Fibroblast of skin of back (primary cell): ENCODE measurements at places on chromosomes 13 and 19.

GRCh38 chr13:40439928-40440327 lies 226.5 kb downstream of the FOXO1 start:
- DNase-seq, result no peak

DNA sequence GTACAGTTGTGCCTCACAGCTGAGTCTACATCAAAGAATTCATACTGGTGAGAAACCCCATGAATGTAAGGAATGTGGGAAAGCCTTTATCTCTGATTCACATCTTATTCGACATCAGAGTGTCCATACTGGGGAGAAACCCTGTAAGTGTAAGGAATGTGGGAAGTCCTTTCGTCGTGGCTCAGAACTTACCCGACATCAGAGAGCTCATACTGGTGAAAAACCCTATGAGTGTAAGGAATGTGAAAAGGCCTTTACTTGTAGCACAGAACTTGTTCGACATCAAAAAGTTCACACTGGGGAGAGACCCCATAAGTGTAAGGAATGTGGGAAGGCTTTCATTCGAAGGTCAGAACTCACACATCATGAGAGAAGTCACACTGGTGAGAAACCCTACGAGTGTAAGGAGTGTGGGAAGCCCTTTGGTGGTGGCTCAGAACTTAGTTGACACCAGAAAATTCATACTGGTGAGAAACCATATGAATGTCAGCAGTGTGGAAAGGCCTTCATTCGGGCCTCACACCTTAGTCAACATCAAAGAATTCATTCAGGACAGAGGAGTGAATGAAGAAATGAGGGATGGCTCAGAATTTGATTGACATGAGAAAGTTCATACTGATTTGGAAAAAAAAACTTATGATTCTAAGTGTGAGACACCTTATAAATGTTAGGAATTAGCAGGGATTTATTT lies 80.9 kb upstream of the ZNF420 start:
- DNase-seq, result no peak

DNA sequence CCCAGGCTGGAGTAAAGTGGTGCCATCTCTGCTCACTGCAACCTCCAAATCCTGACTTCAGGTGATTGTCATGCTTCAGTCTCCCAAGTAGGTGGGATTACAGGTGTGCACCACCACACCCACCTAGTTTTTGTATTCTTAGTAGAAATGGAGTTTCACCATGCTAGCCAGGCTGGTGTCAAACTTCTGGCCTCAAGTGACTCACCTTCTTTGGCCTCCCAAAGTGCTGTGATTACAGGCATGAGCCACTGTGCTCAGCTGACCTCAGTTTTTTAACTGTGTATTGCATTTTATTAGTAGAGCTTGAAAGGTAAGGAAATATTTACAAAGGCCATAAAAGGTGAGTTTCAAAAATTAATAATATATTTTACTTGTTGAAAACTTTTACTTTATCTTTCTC lies 2.3 kb downstream of the ZNF726 start:
- peak; percentile 1 for DNase-seq

GRCh38 chr13:67283637-67284036 lies 53.5 kb upstream of the PCDH9 start:
- DNase-seq, result no peak

GRCh38 chr13:76851961-76852360 lies 34.2 kb downstream of the KCTD12 start:
- no peak for DNase-seq

- DNase-seq, result no peak
Observed at GRCh38 chr19:32688311-32688710, 3.3 kb upstream of the NUDT19 start.

GRCh38 chr19:13881692-13882418 lies 4.9 kb downstream of the NANOS3 start:
- DNase-seq, result peak; percentile 51

DNA sequence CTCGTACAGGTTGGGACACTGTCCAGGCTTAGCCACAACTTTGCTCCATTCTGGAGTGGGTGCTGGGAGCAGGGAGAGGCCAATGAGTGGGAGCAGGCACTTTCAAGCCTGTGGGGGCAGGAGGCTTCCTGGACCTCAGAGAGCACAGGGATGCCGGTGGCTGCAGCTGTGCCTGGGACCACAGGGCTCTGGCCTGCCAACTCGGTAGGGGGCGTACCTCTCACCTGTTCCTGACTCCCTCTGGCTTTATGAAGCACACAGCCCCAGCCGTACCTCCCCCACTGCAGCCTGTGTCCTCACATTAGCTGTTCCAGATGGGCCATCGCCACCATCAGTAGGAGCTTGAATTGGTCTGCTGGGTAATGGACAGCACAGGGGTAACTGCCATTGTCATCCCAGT lies 278.7 kb upstream of the KLHL1 start:
- DNase-seq, result no peak

GRCh38 chr13:95833719-95834118 lies 156.8 kb downstream of the DNAJC3 start:
- DNase-seq, result peak; percentile 22

DNA sequence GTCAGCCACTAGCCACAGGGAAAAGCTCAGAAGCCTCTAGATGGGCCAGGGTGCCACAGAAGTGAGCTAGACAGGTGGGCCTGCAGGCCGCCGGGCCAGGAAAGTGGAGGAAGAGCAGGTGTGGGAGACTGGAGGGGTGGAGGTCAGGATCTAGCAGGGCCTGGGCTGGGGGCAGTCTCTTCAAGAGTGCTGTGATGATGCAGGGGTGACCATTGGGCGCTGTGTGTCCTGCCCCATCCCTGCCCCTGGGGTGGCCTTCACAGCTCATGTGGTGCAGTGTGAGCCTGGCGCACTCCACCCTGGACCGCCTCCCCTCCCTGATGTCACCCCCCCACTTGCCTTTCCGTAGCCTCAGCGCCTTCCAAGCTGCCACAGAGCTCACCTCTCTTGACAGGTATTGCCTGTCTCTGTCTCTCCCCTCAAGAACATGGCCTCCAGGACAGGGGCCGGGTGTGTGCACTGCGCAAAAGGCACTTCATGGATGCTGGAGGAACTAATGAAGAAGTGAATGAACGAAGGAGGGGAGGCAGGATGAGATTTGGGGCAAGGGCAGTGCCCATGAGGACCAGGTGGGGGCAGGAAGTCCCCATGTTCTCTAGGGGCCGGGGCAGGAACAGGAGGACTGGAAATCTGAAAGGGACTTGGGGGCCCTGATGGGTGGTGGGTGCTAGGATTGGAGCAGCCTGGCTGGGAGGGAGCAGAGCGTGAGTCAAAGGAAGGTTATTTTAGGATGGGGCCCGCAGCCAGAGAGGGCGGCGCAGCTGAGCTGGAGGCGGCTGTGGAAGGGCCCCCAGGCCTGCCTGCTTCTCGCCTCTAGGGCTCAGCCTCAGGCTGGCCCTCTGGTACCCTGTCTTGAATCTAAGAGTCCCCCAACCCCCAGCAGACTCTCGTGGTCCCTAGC lies 6.6 kb downstream of the SSBP4 start:
- DNase-seq, result peak; percentile 80

- peak; percentile 87 for DNase-seq
Observed at GRCh38 chr13:60396783-60397703, at the start of gene TDRD3. Gene TDRD3 (plus strand): TSS chr13:60397220. CDS start chr13:60397365, 145 bp downstream.

DNA sequence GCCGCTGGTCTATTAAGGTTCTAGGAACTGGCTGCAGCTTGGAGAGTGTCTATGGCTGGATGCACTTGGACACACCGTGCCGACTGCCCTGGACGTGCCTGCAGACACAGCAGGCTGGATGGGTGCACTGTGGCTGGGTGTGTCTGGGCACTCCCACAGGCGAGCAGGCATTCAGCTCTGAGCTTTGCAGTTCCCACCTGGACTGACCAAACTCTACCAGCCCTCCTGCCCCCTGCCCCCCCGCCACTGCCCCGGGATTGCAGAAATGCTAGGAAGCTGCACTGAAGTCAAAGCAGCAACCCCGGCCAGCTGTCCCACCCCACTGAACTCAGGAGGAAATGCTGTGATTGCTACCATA lies 7.0 kb upstream of the LRP3 start:
- DNase-seq, result no peak

- no peak for DNase-seq
Observed at GRCh38 chr19:16940626-16941025, 51.8 kb downstream of the F2RL3 start.

- no peak for DNase-seq
Observed at GRCh38 chr13:100520936-100521850, 67.4 kb downstream of the GGACT start.

- peak; percentile 42 for DNase-seq
Observed at GRCh38 chr19:2084993-2085720, 11.0 kb downstream of the MOB3A start.

DNA sequence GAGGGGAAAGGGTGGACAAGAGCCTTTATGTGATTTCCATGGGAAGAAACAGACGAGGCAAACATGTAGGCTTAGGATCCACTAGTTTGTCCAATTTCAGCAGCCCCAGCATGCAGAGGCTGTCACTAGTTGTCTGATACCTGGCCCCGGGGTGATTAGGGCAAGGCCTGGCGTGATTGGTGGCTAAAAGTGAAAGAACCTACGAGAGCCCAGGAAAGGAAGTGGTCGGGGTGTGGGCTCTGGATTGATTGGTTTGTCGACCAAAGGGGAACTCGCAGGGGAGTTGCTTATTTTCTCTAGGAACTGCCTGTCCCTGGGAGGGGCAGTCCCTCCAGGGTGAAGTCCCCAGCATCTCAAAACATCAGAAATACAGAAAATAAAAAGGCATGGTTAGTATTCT lies 64.2 kb upstream of the UQCRFS1 start:
- no peak for DNase-seq

DNA sequence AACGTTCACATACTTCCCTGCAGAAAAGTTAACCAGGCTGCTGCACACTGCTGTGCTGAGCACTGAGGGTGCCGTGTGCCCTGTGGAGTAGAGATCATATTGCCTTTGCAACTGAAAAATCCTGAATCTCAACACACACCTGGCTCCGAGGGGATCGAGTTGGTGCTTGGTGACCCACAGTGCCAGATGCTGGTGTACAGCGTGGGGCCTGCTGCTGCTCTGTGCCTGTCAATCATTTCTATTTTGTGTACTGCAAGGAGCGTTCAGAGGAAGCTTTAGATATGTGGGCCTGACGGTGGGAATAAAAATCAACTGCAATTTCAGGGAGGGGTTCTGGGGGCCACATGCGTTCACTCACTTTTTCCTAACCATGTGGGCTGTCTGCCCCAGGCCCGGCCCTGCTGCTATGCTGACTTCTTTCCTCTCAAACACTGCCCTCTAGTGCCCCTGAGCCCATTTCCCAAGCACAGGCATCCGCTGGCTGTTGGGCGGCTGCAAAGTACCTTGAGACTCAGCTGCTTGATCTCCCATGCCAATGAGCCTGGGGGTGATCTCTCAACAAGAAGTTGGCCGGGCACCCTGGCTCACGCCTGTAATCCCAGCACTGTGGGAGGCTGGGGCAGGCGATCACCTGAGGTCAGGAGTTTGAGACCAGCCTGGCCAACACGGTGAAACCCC lies 9.7 kb upstream of the LENG8 start:
- DNase-seq, result peak; percentile 35

- no peak for DNase-seq
Observed at GRCh38 chr13:45320876-45321629, 19.9 kb downstream of the TPT1 start.

- no peak for DNase-seq
Observed at GRCh38 chr13:34294483-34295129, 476.7 kb downstream of the RFC3 start.

DNA sequence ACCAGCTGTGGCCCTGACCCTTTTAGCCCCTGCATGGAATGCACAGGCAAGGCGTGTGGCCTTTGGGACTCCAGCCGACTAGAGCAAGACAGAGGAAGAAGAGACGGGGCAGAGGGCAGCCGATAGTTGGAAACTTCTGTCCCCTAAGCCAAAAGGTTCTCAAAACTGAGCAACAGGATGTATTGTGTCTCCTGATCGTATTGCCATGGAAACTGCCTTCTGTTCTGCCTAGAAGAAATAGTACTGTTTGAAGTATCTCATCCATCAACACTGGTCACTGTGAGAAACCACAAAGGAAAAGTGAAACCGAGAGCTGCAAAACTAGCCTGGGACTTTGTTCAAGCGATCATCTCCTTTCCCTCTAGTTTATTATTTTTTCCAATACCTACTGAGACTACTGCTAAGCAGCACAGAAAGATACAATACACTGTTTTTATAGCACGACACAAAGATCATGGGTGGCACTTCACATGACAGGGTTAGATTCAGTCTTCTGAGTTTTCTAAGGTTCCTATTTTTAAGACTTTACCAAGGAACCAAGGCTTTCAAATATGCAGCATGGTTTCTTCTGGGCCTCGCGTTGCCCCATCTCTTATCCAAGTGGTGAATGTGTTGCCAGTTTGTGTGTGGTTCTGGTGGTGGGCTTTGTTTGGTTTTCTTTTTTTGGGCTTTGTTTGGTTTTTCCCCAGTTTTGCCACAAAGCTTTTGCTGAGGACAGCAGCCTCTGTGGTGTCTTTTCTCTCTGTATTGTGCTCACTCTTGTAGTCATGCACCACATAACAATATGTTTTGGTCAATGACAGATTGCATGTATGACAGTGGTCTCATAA lies 49.3 kb upstream of the GPR183 start:
- DNase-seq, result peak; percentile 71

DNA sequence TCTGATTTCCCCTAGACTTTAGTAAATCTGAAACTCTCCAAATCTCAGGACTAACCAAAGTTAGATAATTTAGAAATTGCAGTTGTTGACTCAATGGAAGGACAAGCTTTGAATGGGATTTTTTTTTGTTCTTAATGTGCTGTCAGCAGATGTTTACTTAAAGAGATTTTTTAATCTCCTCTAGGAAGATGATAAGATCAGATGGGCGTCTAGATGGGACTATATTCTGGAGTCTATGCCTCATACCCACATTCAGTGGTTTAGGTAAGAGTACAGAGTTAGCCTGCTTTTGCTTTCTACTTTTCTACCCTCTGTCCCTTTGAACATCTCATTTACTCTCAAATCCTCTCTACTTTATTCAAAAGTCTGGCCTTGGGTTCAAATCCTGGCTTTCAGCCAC lies 39.3 kb downstream of the TM9SF2 start:
- no peak for DNase-seq

DNA sequence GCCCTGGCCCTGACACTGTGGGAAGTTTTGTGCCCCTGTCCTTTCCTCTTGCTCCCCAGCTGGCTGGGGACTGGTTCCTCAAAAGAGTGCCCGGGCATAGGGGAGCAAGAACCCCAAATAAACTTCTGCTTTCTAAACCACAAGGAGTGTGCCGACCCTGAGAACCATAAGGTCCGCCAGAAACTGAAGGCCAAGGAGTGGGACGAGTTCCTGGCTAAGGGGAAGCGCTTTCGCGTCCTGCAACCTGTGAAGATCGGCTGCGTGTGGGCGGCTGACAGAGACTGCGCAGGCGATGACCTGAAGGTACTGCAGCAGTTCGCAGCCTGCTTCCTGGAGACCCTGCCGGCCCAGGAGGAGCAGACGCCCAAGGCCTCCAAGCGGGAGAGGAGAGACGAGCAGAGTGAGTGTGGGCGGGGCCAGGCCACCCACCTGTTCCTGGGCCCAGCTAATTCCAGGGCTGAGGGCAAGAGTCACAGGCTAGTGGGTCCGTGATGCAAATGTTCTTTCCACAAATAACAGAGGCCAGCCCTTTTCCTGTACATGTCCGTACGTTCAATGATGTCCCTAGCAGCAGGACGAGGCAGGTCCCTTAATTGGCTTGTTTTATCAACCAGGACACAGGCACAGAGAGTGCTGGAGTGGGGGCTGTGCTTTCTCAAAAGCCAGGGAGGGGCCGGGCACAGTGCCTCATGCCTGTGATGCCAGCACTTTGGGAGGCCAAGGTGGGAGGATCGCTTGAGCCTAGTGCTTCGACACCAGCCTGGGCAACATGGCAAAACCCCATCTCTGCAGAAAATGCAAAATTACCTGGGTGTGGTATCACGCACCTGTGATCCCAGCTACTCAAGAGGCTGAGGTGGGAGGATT lies 25.6 kb downstream of the UBXN6 start:
- DNase-seq, result no peak
